ENCODE measurements at places on chromosomes 2 and 18. TPM values are rescaled to one million over a fixed set of nuclear protein-coding genes. Genes with fewer than 3 reads are reported as not detected.

The IL1F10 gene
- not detected for total RNA-seq

The SP140 gene
- 1.3 TPM for total RNA-seq

The RGPD4 gene
- total RNA-seq = not detected

The PFN4 gene
- 0.74 TPM for total RNA-seq

The CERS6 gene
- 68.9 TPM for total RNA-seq

The SLC14A1 gene
- 22.1 TPM for total RNA-seq

GRCh38 chr2:189137519-189137918 lies 42.0 kb downstream of the COL5A2 start:
- DNase-seq = no peak

- DNase-seq = no peak
Measured at GRCh38 chr18:41767960-41768359, 187.1 kb upstream of the PIK3C3 start.

GRCh38 chr2:218998414-218999002 lies 5.3 kb upstream of the CRYBA2 start:
- DNase-seq = no peak

DNA sequence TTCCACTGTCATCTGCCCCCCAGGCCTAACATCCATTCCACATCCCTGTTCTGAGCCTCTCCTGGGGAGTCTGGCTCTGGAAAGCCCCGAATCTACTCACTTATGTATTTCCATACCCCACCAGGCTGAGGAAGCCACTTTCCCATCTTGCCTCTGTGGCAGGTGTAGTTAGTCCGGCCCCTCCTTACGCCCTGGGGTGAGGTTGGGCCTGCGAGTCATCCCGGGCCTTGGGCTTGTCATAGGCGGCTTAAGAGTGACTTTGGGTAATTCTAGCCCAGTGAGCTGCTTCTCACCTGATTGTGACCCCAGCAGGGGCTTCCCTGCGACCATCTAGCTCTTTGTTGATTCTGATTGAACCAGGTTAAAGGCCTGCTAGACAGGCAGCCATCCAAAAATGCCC lies 21.1 kb downstream of the PCARE start:
- no peak for DNase-seq

- no peak for DNase-seq
Measured at GRCh38 chr2:166224197-166224596, 96.4 kb upstream of the SCN1A start.

- DNase-seq = no peak
Measured at GRCh38 chr2:138522556-138522955, 21.0 kb downstream of the SPOPL start.

GRCh38 chr2:70645733-70646419 lies 92.2 kb upstream of the TGFA start:
- DNase-seq = no peak

DNA sequence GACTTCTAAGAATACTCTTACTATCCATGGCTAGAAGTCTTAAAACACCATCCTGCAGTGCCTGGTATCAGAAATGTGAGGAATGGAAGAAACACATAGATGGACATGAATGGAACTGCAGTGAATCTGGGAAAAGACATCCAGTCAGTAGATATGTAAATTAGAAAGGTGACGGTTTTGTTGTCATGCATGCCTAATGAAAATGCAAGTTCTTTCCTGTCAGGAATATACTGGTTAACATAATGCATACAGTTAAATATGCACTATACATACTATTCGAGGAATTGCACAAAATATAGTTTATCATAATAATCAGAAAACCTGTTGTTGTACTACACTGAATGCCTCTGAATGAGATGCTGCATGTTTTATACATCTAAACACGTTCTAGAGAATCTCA lies 190.6 kb upstream of the ITGA4 start:
- no peak for DNase-seq

Data from left ventricle myocardium inferior (tissue), 1 donor.